Stimulated activated CD8-positive, alpha-beta memory T cell treated with anti-CD3 and anti-CD28 coated beads, Interleukin-15, amount 100 ng/mL, for 48 hours (primary cell): ENCODE measurements at places on chromosomes 1 and 21.
A peak's percentile ranks its signal among the peaks of the same experiment; 100 is the strongest.

DNA sequence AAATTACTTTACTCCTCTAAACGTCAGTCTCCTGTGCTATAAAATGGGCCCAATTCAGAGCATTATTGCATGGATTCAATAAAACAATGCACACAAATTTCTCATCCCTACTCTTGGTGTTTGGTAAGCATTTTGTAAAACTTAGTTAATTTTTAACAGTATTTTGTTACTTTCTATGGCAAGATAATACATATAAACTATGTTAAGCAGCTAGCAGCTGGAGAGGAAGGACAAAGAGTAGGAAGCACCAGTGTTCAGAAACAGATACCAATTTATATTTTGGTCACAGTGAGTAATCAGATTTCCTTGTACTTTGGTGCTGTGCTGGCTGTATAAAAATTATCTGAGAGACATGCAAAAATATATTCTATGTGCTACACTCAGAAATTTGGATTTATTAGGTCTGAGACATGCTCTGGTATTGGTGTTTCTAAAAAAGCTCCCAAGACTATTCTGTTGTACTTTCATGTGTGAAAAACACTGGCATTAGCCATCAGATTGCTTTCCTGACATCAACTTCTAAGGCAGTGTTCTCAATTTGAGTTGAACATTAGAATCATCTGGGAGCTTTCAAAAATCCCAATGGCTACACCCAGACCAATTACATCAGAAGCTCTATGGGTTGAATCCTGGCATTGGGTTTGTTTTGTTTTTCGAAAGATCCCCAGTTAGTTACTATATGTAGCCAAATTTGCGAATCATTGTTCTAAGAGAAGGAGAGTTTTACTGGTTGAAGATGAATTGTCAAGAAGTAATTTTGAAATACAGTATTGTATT lies 100.3 kb upstream of the C1orf87 start:
- no peak for DNase-seq

DNA sequence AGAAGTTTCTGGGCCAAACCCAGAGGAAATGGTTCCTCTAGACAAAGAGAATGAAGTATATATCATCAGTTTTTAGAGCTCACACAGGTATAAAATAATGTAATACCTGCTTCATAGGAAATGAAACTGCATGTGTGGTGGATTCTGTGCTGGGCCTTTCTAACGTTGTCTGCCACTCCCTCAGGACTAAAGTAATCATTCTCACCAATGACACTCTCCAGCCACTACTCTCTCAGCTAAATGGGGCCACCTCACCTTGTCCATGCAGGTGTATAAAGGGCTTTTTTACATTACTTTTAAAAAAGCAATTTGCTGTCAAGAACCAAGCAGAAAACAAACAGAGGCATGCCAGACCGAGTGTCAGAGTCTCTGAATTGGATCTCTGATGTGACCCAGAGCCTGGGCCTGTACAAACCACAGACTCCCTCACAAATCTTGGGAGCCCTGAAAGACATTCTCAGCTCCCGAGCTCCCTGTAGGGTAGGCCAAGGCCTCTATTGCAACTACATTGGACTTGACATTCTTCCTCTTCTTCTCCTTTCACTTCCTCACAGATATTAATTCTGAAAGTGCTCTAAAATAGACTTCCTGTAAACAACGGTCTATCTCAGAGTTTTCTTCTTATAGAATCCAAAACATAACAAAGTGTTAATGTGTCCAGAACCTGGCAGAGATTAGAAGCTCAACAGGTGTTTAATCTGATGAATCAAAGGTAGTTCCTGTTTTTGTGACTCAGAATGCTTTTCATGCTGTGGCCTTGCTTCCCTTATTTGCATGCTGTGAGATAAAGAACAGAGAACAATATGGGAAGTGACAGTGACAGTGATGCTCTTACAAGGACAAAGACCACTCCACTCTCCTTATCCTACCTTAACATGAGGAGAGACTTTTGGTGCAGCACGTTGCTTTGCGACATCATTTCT lies 8.6 kb downstream of the AIM2 start:
- no peak for DNase-seq

DNA sequence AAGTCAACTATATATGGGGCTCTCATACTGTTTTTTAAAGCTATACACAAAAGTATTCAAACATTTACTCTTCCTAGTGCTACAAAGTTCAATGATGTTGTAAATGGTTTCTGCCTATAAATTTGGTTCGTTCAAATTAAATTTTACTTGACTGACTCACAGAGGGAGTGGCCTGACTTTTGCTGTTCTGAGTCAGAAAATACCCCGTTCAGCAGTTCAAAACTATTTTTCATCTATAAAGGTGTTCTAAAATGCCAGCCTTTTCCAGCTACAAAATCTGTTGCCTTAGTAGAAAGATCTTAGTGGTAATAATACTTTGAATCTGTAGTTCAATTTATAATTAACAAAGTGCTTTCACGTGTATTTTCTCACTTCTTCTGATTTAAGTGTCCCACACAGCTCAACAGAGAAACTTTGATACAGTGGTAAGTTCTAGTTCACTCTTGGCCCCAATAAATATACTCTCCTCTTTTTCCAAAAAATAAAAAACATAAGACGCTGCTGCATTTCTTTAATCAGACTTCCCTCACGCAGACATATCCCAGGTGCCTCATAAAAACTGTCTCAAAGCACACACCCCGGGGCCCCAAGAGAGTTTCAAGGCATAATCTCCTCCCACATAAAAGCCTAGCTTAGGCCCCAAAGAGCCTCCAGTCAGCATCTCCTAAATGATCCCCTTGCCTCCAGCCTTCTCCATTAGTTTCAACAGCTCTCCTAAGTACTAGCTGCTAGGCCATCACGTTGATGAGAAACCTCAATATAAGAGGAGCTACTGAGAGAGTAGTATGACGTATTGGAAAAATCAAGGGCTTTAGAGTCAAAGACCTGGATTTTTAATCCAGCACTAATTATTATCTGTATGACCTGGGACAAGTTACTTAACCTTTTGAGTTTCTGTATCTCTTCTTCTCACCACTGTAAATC lies 3.2 kb downstream of the PTP4A2 start:
- DNase-seq: no peak

DNA sequence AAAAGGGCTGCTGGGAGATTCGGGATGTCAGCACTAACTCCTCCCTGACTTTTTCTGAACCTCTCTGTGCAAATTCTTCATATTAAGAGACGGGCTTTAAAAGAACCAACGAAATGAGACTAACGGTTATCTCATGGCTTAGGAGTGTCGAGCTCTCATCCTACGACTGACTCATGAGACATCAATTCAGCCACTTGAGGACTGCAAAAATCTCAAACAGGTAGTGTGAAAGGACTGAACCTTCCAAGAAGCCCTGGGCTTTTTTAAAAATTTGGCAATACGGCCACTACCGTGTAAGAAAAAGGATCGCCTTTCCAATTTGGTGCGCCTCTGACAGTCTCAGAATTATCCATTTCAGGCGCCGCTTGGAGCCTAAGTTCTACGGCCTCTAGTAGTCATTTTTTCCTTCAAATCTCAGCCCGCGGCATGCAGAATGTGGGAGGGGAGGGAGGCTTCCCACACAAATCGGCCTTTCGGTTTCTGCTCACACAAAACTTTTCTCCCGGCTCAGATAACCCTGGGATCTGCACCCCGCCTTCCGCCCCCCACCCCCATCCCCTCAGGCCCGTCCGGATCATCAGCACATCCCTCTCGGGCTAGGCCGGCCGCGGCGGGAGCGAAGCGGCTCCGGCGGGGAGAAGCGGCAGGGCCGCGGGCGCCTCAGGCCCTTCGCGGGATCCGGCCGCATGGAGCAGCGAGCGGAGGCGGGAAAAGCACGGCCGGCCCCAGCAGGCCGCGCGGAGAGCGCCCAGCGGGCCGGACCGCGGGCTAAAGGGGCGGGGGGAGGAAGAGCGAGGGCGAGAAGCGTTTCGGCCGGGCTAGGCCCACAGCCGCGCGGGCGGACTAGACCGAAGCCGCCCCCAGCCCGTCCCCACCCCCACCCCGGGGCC lies 618 bp downstream of the HNRNPR start:
- peak; percentile 52 for DNase-seq

GRCh38 chr21:26449161-26449560 lies 123.9 kb downstream of the CYYR1 start:
- no peak for DNase-seq

- DNase-seq: no peak
These were observed 630.0 kb upstream of the ADGRL2 start for GRCh38 chr1:81170721-81171120.

DNA sequence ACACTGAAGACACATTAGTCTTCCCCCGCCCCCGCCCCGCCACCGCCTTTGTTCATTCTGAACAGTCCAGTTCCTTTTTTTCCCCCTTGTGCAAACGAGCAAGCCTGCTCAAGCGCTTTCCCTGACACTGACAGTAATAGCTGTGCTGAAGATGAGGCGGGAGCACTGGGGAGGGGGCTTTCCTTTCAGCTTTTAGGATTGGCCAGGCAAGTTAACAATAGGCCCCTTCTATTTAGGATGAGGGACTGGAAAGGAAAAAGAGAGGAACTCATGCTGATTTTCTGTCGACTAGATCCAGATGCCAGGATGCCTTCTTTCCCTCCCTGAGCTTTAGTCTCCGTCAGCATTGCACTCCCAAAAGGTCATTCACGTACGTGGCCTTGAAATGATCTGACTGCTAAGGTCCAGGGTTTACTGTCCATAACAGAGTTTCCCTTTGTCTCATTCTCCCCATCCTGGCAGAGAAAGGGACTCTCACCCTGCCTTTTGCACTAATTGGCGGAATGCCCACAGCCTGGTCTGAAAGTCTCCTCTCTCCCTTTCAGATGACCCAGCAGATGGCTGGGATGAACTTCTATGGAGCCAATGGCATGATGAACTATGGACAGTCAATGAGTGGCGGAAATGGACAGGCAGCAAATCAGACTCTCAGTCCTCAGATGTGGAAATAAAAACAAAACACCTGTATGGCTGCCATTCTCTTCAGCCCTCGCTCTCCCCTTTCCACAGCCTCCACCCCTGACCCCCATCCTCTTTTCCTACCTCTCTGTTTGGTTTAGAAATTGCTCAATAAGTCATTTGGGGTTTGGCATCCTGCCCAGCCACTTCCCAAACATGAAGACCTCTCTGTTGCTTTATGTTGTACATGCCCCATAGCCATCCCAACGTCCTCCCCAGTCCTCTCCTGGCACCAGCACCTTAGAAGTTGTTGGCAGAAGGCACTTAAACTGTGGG lies 28.6 kb upstream of the ZFP69B start:
- no peak for DNase-seq

DNA sequence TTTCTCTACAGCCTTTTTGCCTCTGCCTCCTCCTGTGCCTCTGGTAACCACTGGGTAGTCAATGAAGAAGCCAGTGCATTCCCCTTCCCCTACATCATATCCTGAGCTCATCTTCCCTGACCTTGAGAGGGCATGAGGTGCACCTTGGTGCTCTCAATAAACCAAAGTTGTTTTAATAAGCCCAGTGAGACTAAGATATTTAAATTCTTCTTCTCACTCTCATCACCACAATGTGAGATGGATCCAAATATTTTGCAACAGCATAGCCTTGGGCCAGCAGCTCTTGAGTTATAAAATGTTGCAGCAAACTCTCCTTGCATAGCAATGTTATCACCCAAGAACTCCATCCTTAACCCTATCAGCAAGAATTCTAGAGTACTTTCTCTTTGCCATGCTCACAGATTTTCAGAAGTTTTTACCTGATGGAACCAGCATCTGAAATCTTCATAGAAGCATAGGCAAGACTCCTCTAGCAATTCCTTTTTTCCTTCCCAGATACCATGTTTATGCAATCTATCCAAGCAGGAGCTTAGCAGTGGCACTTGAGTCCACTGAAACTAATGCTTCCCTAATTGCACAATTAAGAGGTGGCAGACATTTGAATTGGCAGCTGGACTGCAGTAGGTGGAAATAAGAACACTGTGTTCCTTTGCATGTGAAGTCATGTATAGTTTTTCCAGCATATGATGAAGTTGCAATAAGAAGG lies 36.8 kb downstream of the CDC7 start:
- DNase-seq: no peak

DNA sequence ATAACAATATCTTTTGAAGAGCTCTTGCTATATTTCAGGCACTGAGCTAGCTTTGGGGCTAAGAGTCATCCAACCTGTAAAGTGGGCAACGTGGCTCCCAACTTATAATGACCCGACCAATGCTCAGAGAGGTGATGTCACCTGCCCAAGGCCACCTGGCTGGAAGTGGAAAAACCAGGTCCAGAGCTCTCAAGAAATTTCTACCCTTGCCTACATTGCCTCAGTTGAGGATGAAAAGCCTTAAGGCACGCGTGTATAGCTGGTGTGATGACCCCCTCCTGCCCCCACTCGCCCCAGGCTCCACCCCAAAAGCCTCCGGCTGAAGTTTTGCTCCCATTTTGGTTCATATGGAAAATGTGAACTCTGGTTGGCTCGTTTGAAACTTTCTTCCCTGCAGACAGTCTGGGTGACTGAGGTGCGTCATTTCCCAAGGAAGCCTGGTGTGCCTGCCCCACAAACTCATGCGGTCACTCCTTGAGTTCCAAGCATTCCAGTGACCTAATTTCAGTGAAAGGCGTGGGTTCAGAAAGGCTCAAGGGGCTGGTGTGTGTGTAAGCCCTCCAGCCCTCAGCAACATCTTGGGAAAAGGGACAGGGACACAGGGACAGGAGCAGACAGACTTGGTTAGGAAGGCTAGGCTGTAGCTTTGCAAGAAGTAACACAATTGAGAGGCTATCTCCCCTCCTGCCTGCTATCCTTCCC lies 20.5 kb downstream of the HTR1D start:
- no peak for DNase-seq

GRCh38 chr1:25648681-25649440 lies 32.3 kb downstream of the MAN1C1 start:
- DNase-seq: no peak

GRCh38 chr1:54904476-54905048 lies 17.6 kb upstream of the DHCR24 start:
- no peak for DNase-seq

- DNase-seq: no peak
These were observed 17.6 kb upstream of the AJAP1 start for GRCh38 chr1:4636644-4637380.

GRCh38 chr1:85602571-85602970 lies 22.0 kb downstream of the CCN1 start:
- no peak for DNase-seq

DNA sequence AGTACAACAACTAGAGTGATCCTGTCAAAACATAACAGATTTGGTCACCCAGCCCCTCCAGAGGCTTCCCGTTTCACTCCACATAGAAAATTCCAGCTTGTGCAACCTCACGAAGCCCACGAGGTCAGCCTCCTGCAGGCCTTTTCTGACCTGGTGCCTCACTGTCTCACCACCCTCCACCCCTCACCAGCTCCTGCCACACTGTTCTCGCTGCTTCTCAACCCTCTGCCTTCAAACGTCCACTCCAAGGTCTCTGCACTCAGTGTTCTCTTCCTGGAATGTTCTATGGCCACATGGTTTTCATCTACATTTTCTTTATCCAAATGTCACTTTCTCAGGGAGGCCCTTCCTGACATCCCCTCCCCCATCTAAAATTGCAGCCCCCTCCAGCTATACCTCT lies 178.9 kb downstream of the DHRS3 start:
- DNase-seq: no peak

DNA sequence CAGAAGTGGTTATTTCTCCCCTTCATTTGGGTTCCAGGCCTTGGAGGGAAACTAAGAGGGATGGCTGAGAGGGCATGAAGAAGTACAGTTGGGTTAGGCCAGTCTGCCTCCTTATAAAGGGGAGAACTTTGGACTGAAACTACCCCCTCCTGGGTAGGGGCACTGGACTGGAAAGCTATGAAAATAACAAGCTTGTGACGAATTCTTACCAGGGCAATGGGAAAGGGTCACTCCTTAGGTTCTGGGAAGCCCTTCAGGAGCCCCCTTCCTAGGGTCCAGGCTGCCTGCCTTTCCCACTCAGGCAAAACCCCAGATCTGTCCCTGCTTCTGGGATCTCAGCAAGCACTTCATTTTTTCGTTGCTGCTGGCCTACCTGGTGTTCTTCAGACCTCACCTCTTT lies 9.8 kb upstream of the P3R3URF start:
- no peak for DNase-seq

- no peak for DNase-seq
These were observed 27.6 kb downstream of the TENT5C start for GRCh38 chr1:117633423-117633822.
